NCI-H187 treated with DMSO at 0.1 percent for 48 hours (cell line): ENCODE measurements at places on chromosomes 5 and 9.

DNA sequence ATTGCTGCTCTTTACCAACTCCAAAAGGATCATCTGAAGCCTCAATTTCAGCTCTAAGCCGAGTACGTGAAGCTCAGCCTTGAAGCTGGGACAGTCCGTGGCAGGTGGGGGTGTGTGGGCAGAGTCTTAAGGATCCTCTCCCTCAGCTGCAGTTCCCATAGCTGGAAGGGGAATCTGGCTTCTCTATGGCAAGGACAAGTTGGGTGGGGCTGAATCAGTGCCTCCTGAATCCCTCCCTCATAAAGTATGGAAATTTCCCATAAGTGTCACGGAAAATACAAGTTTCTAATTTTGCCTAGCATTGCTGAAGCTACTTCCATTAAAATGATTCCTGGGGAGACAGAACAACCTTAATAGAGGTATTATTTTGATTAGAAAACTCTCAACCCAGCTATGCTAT is 47.9 kb upstream of the SMIM32 start:
- no peak for DNase-seq

DNA sequence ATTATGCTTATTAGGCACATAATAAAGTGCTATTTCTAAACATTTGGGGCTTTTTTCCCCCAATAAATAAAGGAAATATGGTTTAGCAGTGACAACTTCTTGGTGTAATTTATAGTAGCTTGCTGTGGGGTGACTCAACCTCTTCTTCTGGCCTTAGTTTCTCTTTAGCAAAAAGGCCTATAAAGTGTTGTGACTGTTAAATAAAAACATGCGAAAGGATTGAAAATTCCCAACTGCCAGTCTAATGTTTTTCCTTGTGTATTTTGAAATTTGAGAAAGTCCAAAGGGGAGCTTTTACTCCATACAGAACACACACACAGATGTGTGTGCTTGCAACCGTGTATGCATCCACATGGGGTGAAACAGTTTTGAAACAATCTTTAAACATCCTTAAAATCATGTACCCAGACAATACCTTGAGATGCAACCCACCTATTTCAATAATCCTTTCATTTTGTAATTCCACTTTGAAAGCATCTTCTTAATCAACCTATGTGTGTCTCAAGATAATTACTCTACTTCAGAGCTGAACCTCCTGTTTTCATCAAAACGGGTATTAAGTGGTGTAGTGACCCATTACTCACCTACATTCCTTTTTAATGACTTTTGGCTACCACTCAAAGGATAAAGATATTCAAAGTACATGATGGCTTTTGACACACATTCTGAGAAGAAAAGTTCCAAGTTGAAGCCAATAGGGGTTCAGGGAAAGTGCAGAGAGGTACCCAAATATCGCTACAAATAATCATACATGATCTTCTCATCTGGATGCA is 123.8 kb downstream of the DROSHA start:
- no peak for DNase-seq

- no peak for DNase-seq
Measured at GRCh38 chr9:16385590-16385989, 484.9 kb downstream of the BNC2 start.

- no peak for DNase-seq
Measured at GRCh38 chr5:9512457-9512856, 33.4 kb downstream of the SEMA5A start.

GRCh38 chr9:131525643-131526565 is 5.2 kb downstream of the UCK1 start:
- DNase-seq: no peak

DNA sequence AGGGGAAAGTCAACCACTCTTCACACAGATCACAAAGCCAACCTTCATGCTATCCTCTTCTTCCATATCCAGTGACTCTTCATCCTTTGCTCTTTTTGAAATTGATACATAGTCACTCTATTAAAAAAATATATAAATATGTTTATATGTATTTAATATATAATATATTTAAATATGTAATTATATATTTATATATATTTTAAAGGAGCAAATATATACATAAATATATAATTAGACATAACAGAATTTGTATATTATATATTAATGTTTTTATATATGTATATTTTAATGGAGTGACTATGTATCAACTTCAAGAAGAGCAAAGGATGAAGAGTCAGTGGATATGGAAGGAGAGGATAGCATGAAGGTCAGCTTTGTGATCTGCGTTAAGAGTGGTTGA is 374.9 kb downstream of the CDH9 start:
- DNase-seq: no peak

GRCh38 chr5:1225081-1225480 is at the start of gene SLC6A18:
Gene SLC6A18, plus strand, starts transcription at chr5:1225381. Its CDS starts 97 bp downstream, at chr5:1225478.
- DNase-seq: no peak

DNA sequence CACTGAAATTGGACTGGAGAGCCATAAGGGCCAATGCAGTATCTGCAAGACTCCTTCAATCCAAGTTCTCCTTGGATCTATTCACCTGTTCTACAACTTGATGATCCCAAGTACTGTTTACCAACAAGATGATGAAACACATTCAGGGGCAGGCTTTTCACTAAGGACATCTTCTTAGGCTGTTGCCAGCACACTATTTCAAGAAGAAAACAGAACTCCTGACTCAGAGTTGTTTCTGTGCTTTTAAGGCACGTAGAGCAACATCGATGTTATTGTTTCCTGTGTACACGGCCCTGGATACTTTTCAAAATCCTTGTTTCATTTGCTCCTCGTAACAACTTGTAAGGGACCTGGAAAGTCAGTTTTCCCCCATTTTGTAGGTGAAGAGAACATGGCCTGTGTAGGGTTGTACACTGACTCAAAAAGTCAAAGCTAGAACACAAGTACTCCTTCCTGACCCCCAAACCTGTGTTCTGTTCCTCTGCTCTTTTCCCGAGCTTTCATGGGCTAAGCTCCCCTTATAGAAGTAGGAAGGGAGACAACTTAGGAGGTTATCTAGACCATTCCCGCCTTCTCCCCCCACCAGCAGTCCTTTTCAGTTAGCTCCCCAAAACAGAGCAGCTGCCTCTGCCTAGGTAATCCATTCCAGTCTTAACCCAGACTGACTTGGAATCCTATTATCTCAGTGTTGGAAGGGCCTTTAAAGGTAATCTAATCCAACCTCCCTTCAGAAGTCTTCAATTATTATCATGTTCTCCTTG is 5.2 kb upstream of the MGAT1 start:
- no peak for DNase-seq

DNA sequence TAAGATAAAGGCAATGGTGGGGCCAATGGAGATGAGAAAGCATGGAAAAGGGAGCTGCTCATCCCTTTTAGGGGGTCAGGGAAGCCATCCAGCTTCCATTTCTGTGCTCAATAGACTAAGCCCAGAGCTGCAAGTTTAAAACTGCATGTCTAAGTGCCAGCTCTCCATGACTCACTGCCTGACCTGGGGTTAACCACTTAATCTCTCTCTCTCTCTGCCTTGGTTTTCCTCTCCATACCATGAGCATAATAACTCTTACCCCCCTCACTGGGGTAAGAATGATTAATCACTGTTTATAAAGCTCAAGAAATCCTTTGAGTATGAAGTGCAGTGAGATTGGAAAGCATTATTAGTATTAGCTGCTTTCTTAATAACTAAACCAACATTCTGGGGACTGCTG is 1382.4 kb upstream of the WWC1 start:
- DNase-seq: no peak

DNA sequence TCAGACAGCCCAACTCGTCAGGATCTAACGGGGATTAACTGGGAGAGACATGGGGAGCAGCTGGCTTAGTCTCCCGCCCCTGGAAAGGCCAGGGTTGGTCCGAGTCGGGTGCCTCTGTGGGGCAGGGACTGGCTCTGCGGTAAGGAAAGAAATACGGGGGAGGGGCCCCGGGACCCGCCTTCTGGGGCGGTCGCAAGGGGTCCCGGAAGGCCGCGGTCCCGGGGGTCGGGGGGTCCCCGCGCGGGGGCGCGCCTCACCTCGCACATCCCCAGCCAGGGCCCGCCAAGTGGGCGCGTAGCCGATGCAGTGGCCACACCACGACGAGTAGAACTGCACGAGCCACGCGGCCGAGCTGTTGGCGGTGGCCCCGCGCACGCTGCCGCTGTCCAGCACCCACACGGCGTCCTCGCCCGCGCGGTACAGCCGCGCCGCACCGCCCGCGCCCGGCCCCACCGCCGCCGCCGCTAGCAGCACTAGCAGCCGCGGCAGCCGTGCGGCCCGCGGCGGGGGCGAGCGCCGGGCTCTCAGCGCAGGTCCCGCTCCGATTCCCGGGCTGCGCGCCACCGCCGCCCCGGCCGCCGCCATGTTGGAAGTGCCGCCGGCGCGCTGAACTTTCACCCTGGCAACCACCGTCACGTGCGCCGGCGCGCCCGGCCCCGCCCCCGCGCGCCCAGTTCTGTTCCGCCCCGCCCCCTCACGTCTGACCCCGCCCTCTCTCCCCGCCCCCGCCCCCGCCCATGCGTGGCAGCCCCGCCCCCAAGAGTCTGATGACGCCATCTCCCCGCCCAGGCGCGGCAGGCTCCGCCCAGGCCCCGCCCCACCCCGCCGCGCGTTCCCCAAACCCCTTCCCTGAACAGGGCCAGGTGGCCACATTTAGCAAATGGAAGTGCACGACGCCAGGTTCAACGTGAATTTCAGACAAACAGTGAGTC is at the start of gene QSOX2:
Gene QSOX2, minus strand, starts transcription at position 594 of the 932 bp plus-strand sequence. Its CDS starts 9 bp downstream, at position 585.
- no peak for DNase-seq

DNA sequence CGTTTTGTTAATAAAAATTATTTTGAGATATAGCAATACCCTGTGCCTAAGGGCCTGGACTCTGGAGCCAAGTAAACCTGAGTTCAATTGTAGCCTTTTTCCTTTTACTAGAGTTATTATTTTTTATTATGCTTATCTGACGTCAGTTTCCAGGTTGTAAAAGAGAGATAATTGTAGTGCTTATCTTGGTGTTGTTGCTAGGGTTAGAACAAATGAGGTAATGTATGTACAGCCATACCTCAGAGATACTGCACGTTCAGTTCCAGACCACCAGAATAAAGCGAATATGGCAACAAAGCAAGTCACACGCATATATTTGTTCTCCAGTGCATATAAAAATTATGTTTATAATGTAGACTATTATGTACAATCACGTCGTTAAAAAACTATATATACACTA is 215.0 kb downstream of the VPS13A start:
- DNase-seq: no peak

- DNase-seq: peak; percentile 55
Measured at GRCh38 chr5:59174248-59174844, 591.5 kb downstream of the RAB3C start.

- no peak for DNase-seq
Measured at GRCh38 chr9:91271156-91271555, 90.6 kb downstream of the AUH start.

DNA sequence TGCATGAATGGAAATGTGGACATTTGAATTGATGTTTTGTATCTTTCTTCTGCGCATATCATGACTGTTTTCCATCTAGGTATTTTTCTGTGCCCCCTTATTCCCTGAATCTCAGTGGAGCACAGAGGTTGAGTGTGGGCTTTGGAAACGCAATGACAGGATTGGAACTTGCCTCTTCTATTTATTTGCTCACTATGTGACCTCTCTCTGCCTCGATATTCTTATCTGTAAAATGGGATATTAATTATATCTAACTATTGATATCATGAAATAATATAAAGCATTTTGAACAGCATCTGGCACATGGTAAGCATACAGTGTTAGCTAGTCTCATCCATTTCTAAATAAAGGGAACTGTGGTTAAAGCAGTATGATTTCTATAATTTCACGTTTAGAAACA is 26.0 kb downstream of the HABP4 start:
- no peak for DNase-seq

GRCh38 chr5:72654231-72654630 is 147.0 kb upstream of the ZNF366 start:
- DNase-seq: no peak

DNA sequence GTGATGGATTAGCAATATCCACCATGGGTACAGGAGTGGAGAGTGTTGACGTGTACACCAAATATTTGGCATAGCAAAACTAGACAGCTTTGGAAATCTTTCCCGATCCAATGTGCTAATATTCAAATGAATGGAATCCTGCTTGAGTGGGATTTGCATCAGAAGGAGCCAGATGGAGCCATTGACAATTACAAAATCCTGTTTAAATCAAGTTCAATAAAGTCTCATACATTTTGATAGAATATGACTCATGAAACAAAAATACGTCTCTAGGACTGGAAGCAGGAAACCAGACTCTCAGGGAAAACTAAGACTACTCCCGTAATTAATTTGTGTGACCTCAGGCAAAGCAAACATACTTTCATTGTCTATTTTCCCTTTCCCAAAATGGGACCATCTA is 13.0 kb downstream of the TNC start:
- DNase-seq: no peak

DNA sequence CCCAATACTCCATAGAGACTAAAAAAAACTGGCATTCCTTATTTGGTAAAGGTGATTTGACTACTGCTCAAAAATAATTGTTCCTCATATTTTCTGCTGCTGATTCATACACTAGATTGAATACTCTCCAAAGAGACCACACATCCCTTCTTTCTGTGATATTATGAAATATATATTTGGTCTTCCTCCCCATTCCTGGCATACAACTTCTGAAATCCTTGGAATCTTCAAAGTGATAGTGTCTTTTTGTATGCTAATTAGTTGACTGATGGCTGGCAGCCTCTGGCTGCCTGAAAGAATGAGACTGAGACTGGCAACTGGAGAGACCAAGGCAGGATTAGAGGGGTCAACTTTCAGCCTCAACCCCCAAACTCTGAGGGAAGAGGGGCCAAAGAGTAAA is 348.0 kb upstream of the RFX3 start:
- no peak for DNase-seq

GRCh38 chr5:157744051-157745011 is 819 bp downstream of the LSM11 start:
- no peak for DNase-seq

DNA sequence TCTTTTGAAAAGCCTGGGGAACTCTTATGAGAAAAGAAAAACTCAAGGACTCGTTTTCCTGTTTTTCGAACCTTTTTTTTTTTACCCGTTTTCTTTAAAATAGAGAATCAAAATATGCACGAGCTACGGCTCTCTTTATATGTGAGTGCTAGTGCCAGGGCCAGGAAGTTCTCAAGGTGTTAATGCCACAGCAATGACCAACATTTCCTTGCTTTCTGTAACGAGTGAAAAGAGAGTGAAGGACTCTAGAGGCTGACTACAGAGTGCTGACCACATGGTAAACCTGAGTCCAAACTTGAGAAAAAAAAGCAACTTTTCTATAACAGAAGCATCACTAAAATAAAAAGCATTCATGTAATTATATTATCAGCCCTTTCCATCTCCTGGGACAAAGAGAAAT is 102.2 kb upstream of the SLC28A3 start:
- no peak for DNase-seq

DNA sequence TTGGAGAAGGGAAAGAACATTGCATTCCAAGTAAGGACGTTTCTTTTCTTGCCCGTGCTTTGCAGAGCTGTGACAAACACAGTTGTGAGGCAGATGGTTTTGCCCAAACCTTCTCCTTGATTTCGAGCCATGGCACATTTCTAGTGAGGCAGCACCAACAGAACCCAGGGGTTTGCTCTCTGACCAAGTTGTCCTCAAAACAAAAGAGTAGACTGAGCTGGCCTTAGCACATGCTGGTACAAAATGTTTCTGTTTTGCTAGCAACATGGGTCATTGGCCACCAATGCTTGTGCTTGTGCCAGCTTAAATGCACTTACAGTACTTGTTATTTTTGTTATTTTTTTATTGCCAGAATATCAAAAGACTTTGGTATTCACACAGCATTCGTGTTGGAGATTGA is 328.8 kb downstream of the GADD45G start:
- DNase-seq: no peak

GRCh38 chr5:148084269-148084668 is 20.5 kb downstream of the SPINK5 start:
- no peak for DNase-seq

GRCh38 chr9:73264631-73265030 is 113.0 kb downstream of the ANXA1 start:
- no peak for DNase-seq

- DNase-seq: no peak
Measured at GRCh38 chr5:37791321-37791720, 48.5 kb downstream of the GDNF start.
